ENCODE measurements at places on chromosomes 16 and 17. TPM values are rescaled to one million over a fixed set of nuclear protein-coding genes. Genes with fewer than 3 reads are reported as not detected.

DNA sequence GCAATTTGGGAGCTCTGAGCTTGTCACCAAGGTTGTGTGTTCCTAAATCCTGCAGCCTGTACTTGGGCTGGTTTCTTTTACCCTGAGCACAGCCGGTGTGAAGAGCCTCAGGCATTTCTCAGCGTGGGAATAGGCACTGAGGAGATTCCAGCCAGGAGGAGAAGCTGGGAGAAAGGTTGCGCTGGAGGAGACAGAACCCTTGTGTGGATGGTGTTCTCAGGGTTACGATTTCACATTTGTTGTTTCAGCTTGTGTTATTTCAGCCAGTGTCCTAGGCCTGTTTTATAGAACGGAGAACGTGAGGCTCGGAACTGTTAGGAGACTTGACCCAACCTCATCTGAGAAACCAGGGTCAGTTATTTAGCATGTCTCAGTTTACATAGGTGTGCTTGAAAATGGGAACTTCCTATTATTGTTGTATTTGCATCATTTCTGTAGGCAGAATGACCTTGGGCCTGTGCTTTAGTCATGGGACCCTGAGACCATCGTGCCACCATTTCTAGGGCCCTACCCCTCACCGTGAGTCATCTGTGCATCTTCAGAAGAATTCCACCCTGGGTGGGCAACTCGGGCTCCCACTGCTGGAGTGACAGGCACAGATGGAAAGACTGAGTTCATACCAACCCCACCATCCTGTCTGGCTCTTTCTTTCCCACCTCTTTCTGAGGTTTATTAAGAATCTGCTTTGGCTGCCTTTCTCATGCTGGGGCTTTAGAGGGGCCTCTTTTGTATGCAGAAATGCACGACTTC lies 134.9 kb downstream of the MSI2 start:
- no peak overlapping the region for H3K4me3 ChIP-seq
- no peak overlapping the region for H3K27ac ChIP-seq
- H3K4me1 ChIP-seq = no peaks in the 10 kb centered on the region
- H3K36me3 ChIP-seq = no peaks in the 10 kb centered on the region
- DNase-seq = no peak
- H3K27me3 ChIP-seq = no peaks in the 10 kb centered on the region

Gene PDIA2
- 517 TPM for total RNA-seq

- peaks cover 12% of the 10 kb centered on the region for H3K4me1 ChIP-seq
- H3K27me3 ChIP-seq = no peaks in the 10 kb centered on the region
- no peaks in the 10 kb centered on the region for H3K36me3 ChIP-seq
- DNase-seq = no peak
- H3K27ac ChIP-seq = no peak overlapping the region
- H3K4me3 ChIP-seq = no peak overlapping the region
Measured at GRCh38 chr17:55120651-55121050, 144.1 kb upstream of the HLF start.

DNA sequence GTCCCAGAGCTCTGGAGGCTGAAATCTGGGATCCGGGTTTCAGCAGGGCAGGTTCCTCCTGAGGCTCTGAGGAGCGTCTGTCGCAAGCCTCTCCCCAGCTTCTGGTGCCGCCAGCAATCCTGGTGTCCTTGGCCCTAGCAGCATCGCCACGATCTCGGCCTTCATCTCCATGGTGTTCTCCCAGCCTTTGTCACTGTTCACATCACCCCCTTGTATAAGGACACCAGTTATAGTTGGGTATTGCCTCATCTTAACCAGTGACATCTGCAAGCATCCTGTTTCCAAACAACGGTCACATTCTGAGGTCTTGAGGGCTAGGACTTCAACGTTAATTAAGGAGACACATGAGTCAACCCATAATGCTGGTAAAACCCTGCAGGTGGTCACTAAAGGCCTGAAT lies 2.8 kb upstream of the PPP1R27 start:
- no peak overlapping the region for H3K4me3 ChIP-seq
- H3K36me3 ChIP-seq = no peaks in the 10 kb centered on the region
- DNase-seq = no peak
- H3K27ac ChIP-seq = no peak overlapping the region
- no peaks in the 10 kb centered on the region for H3K27me3 ChIP-seq

Gene GSG1L2
- not detected for total RNA-seq

GRCh38 chr16:57354311-57354710 lies 4.3 kb upstream of the CCL22 start:
- DNase-seq = no peak
- no peaks in the 10 kb centered on the region for H3K36me3 ChIP-seq
- H3K27me3 ChIP-seq = no peaks in the 10 kb centered on the region
- no peak overlapping the region for H3K27ac ChIP-seq
- H3K4me1 ChIP-seq = no peaks in the 10 kb centered on the region

DNA sequence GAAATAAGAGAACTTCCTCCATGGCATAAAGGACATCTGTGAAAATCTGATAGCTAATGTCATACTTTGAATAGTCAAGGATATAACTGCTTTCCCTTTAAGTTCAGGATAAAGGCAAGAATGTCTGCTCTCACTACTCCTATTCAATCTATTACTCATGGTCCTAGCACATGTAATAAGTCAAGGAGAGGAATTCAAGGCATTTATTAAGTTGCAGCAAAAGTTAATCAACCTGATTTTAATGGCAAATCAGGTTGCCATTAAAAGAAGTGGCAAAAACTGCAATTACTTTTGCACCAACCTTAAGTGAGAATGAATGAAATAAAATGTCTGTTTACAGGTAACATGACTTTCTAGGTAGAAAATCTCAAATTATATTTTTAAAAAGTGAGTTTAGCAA lies 225.9 kb downstream of the CNTNAP4 start:
- H3K27me3 ChIP-seq = no peaks in the 10 kb centered on the region
- DNase-seq = no peak
- no peaks in the 10 kb centered on the region for H3K36me3 ChIP-seq
- H3K4me1 ChIP-seq = no peaks in the 10 kb centered on the region
- H3K27ac ChIP-seq = no peak overlapping the region

GRCh38 chr16:2811703-2812471 lies 5.2 kb upstream of the PRSS21 start:
- no peak for DNase-seq
- no peak overlapping the region for H3K4me3 ChIP-seq
- H3K27me3 ChIP-seq = no peaks in the 10 kb centered on the region
- peaks cover 3% of the 10 kb centered on the region for H3K4me1 ChIP-seq

DNA sequence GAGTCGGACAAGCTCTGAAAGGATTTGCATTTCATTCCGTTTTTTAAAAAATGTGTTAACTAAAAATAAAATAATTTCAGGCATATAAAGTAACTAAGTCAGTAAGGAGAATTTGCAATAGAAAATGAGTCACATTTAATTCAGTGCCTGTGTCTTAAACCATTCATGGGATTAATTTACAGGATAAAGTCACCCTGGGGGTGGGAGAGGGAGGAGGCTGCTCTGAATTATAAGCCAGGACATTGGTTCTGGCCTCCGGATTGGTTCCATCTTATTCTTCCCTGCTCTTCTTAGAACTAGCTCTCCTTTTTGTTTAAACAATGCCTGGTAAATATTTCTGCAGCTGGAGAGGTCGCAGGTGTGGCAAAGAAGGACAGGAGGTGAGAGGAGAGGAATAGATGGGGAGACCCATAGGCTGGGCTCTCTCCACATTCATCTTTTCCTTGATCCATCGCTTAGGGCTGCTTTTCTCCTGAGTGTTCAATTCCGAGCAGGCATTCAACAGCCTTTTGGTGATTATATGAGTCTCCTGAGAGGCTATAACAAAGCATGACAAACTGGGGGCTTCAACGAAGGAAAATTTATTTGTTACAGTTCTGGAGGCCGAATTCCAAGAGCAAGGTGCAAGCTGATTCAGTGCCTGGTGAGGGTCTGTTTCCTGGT lies 319.2 kb downstream of the PHKB start:
- no peak overlapping the region for H3K27ac ChIP-seq
- no peaks in the 10 kb centered on the region for H3K27me3 ChIP-seq

- H3K4me3 ChIP-seq = no peak overlapping the region
- H3K27me3 ChIP-seq = no peaks in the 10 kb centered on the region
- no peaks in the 10 kb centered on the region for H3K36me3 ChIP-seq
- DNase-seq = no peak
- H3K4me1 ChIP-seq = peaks cover 3% of the 10 kb centered on the region
Measured at GRCh38 chr17:75604034-75604695, 16.6 kb downstream of the MYO15B start.

DNA sequence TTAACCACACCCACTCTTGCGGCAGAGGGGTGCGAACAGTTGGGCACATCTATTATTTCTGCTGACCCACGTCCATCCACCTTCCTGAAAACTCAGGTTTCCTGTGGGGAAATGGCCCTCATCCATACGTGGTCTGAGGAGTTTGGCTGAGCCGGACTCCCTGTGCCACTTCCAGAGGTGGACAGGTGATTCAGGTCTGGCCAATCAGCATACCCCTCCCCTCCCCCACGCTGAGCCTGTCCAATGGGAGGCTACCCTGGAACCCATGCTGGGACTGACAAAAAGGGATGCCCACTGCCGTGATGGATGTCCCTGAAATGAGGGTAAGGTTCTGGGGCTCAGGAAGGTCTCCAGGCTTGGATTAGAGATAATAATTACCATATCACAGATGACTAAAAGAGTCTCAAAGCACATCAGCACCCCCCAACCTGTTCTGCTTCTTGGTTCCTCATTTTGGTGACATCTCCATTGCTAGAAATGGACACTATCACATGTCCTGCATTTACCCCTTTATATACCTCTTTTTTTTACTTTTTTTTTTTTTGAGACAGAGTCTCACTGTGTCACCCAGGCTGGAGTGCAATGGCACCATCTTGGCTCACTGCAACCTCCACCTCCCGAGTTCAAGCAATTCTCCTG lies 5.3 kb upstream of the MAPK7 start:
- no peak for DNase-seq
- H3K36me3 ChIP-seq = no peaks in the 10 kb centered on the region
- peaks cover 6% of the 10 kb centered on the region for H3K4me1 ChIP-seq
- H3K4me3 ChIP-seq = no peak overlapping the region
- no peaks in the 10 kb centered on the region for H3K27me3 ChIP-seq

DNA sequence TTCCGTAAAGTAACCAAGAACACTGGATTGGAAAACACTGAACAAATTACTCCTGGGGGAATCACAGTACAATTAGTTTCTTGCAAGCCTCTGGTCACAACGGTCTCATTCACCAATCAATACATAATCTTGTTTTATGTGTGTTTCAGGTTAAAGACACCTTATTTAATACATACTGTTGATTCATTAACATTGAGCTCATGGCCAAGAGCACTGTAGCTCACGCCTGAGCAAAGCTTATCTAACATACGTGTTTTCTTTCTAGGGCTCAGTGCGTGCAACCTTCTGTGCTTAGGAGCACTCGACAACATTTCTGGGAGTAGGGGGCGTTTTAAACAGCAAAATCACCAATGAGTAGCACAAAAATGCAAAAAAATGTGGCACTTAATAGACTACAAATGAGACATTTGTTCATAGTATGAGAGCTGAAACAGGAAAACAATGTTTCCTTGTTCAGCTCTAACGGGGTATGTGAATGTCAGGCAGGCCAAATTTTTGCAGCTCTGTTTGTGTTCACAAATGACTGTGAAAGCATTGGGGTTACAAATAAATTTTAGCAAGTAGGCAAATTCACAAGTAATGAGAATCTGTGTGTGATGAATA lies 206.2 kb downstream of the CNTNAP4 start:
- DNase-seq = no peak
- no peak overlapping the region for H3K27ac ChIP-seq
- no peaks in the 10 kb centered on the region for H3K36me3 ChIP-seq
- H3K27me3 ChIP-seq = no peaks in the 10 kb centered on the region
- H3K4me3 ChIP-seq = no peak overlapping the region

Gene CNGB1
- not detected for total RNA-seq

- H3K4me3 ChIP-seq = no peak overlapping the region
- H3K27me3 ChIP-seq = no peaks in the 10 kb centered on the region
- no peaks in the 10 kb centered on the region for H3K4me1 ChIP-seq
- no peak overlapping the region for H3K27ac ChIP-seq
Measured at GRCh38 chr17:9750524-9750923, 40.9 kb downstream of the DHRS7C start.

- no peaks in the 10 kb centered on the region for H3K36me3 ChIP-seq
- no peak overlapping the region for H3K27ac ChIP-seq
- no peaks in the 10 kb centered on the region for H3K4me1 ChIP-seq
- no peaks in the 10 kb centered on the region for H3K27me3 ChIP-seq
- H3K4me3 ChIP-seq = no peak overlapping the region
- no peak for DNase-seq
Measured at GRCh38 chr16:5730783-5731182, 633.2 kb upstream of the EEF2KMT start.

Gene LPCAT2
- 9.1 TPM for total RNA-seq

DNA sequence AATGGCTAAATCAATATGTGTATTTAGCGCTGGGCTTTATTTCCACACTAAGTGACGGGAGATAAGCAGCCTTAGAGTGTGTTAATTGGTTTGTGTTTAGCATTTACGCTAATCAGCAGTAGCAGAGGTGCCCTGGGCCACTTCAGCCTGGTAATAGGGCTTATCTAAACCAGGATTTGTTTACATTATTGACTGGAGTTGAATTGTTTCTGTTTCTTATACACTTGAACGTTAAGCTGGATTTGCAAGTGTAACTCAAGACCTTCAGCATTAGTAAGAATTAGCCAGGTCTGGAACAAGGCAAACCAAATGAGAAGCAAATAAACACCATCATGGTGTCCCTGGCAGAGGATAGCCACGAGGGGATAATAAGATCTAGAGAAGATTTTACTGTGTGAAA lies 313.6 kb downstream of the HS3ST4 start:
- H3K27ac ChIP-seq = no peak overlapping the region
- no peaks in the 10 kb centered on the region for H3K36me3 ChIP-seq
- no peak overlapping the region for H3K4me3 ChIP-seq
- DNase-seq = no peak

Gene IGFALS
- total RNA-seq = 9.2 TPM

- H3K4me1 ChIP-seq = peaks cover 12% of the 10 kb centered on the region
- H3K36me3 ChIP-seq = no peaks in the 10 kb centered on the region
- H3K27me3 ChIP-seq = no peaks in the 10 kb centered on the region
- no peak overlapping the region for H3K4me3 ChIP-seq
- no peak overlapping the region for H3K27ac ChIP-seq
Measured at GRCh38 chr17:77245162-77245926, 104.6 kb downstream of the SEC14L1 start.

DNA sequence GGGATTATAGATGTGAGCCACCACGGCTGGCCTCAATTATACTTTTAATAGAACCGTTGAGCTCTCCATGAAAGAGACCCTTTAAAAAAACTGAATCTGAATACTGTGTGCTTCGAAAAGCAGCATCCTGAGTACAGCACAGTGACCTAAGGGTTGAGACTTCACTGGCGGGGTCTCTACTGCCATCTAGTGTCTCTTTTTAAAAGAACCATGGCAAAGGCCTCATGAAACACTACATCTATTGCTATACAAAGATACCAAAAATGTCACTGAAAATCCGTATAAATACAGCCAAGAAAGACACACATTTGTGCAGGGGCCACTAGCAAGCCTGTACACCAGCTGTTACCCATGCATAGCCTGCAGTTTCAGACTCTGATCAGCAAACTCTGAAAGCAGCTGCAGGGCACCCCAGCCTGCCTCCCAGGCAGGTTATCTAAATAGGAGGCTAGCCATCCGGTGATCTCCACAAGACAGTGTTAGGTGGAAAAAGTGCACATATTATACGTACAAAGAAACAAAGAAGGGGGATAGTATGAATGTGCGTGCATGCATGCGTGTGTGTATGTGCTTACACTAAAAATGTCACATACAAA lies 35.3 kb downstream of the NPLOC4 start:
- no peaks in the 10 kb centered on the region for H3K36me3 ChIP-seq
- H3K4me3 ChIP-seq = no peak overlapping the region
- peak; percentile 66 for DNase-seq
- H3K4me1 ChIP-seq = no peaks in the 10 kb centered on the region
- H3K27me3 ChIP-seq = no peaks in the 10 kb centered on the region

Gene C16orf74
- 1.0 TPM for total RNA-seq
